ENCODE measurements at places on chromosomes 6 and 20.

DNA sequence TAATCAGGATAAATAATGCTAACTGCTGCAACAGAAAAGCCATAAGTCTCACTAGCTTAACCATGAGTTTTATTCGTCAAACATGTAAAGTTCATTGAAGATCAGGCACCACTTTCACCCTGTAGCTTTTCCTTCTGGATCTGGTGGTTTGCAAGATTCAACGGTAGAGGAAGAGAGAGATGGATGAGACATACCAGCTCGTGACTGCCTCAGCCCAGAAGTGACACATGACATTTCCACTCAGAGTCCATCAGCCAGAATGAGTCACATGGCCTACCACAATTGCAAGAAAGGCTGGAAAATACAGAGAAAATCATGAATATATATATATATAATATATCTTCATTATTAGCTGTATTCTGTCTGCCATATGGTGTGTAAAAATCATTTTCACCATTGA, 29.0 kb downstream of the SPTLC3 start:
- peak; percentile 6 for DNase-seq

GRCh38 chr6:11224252-11224965, 8.1 kb downstream of the NEDD9 start:
- no peak for DNase-seq

DNA sequence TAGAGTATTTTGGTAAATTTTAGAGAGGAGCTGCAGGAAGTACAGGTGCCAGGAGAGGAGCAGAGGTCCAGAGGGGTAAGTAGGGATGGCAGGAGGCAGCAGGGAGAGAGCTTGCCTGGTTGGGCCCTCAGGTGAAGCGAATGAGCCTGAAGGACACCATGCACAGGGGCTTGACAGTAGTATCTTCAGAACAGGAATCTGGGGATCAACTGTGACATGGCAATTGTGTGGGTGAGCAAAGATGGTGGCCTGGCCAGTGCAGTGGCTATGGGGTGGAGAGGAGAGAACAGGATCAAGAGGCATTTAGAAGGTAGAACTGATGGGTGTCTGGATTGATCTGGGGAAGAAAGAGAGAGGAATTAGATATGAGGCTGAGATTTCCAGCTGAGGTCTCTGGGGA, 68.7 kb upstream of the RNF24 start:
- DNase-seq: no peak

DNA sequence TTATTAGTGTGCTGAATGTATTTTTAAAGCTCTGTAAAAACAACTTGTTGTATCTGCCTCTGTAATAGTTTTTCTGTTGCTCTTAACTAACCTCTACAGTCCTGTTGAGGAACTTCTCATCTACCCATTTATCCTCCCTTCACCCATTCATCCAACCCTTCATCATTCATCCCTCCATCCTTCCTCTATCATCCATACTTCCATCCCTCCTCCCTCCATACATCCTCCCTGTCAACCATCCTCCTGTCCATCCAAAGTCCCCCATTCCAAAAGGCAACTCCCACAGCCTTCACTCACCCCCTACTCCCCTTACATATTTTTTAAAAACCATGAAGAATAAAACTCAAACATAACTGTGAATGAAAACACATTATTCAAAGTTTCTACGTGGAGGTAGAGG, 40.7 kb upstream of the SPDEF start:
- no peak for DNase-seq

DNA sequence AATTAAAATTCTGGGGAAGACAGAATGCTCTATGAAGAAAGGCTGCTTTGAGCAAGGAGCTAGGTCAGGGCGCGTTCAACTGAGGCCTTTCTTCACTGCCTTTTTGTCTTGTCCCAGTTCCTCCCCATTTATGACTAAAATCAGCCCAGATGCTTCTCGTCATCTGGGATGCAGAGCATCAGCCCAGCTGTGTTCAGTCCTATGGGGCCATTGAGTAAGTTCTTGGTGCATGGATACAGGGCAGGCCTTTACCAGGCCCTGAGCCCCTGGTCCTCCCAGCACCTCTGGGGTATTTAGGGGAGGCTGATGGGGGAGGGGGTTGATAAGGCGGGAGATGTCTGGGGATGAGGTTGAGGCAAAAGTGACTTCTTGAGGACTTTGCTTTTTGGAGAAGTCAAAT, 55.7 kb downstream of the PTPN1 start:
- no peak for DNase-seq

DNA sequence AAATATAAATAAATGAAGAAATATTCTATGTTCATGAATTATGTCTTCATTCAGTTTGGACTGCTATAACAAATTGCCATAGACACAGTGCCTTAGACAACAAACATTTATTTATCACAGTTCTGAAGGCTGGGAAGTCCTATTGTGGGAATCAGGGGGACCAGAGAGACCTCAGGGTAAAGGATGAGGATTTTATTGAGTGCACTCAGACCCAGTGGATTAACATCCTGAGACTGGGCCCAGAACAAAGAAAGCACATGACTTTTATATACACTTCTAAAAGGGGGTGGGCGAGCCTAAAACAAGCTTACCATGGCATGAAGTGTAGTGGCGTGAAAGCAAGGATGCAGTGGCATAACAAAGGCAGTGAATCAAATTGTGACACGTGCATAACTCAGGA, 26.9 kb upstream of the CBLN4 start:
- no peak for DNase-seq

DNA sequence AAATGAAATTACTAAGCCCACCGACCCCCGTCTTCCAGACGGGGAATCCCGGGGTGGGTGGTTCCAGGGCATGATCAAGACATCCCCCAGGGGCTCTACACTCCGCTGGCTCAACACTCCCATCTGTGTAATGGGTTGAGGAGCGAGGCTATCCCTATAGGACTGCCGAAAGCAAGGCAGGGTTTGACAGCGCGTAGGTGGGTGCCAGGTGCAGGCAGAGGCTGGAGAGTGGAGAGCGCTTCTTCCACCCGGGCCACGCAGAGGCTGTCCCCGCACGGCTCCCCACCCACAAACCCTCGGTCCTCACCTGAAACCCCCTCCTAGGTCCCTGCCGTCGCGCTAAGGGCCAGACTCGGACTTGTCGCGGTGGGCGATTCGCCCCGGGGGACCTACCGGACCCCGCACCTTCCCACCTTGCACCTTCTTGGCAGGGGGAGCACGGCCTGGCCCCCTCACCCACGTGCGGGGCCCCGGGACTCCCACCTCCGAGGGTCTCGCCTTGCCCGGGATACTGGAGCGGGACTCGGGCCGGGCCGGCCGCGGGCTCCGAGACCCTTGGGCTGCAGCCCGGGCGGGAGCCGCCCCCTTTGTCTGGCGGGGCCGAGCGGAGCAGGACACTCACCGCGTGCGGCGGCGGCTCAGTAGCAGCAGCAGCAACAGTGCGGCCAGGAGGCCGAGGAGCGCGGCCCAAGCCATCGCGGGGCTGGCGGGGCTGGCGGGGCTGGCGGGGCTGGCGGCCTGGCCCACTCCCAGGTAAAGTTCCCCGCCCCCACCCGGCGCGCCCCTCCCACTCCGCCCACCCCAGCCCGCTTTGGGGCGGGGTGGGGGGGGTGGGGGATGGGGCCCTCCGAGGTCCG, at the start of gene PTGIS:
Gene PTGIS, minus strand, starts transcription at position 717 of the 857 bp plus-strand sequence. Its CDS starts 21 bp downstream, at position 696.
- no peak for DNase-seq

DNA sequence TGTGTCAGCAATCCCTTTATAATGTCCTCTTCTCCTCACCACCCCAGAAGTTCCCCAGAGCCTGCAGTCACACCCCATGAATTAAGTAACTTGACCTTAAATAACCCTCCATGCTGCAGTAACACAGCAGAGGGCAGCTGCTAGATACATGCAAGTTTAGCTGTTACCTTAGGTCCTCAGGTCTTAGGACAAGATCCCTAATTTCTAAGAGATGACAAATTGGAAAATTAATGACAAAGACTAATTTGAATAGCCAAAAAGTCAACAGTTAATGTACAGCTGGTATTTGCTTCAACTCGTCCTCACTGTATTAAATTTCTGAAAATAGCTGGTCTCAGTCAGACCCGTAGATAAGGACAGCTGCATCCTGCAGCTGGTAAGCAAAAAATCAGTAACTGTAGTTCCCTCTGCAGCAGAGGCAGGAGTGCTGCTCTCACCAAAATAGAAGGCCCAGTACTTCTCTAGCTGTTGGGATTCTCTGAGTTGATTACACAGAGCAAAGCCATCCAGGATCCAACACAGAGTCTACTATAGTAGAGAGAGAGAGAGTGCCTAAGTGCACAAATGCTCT, 62.4 kb downstream of the TNFRSF21 start:
- peak; percentile 73 for DNase-seq

- no peak for DNase-seq
These were observed 90.9 kb upstream of the MLIP start for GRCh38 chr6:54020334-54020733.

DNA sequence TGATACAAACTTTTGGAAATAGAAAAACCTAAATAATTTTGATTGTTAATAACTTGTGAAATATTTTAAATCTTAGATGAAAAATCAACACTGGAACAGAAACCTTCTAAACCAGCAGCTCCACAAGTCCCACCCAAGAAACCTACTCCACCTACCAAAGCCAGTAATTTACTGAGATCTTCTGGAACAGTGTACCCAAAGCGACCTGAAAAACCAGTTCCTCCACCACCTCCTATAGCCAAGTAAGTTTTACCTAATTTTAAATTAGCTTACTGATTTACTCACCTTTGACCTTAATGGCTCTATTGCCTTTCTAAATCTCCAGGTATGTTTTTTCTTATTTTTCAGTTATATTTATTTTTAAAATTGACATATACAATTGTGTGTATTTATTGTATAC, 102.6 kb upstream of the ADGRF4 start:
- DNase-seq: no peak

DNA sequence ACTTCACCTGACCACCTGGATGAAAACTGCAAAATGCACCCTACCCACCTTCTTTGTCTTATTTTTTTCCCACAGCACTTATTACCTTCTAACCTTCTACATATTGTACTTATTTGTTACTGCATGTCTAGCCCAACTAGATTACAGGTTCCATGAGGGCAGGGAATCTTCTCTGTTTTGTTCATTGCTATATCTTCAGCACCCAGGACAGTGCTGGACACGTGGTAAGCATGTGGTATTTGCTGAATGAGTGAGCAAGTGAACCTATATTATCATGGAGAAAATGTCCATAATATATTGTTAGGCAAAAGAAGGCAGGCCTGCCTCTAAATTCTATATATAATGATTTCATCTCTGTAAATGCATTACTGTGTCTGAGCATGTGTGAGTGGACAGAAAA, 107.0 kb downstream of the TRERF1 start:
- DNase-seq: no peak

- DNase-seq: peak; percentile 57
These were observed 12.1 kb downstream of the LGSN start for GRCh38 chr6:63307581-63308246.

- peak; percentile 84 for DNase-seq
These were observed 39.1 kb upstream of the TBC1D22B start for GRCh38 chr6:37218511-37218910.

DNA sequence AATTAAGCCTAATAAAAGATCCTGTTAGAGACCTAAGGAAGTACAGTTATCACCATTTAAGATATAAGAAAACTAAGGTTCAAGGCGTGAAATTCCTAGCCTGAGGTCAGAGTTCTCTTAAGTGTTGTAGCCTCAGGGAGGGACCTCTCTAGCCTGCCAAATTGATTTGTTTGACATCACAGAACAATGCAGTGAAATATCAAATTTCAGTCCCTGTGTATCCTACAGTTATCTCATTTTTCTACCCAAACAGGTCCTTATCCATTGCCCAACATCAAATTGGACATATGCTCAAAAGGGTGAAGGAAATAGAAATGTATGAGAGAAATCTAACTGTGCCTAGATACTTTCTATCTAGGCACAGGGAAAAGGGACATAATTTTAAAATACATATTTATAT, 63.0 kb downstream of the NCOA7 start:
- no peak for DNase-seq

DNA sequence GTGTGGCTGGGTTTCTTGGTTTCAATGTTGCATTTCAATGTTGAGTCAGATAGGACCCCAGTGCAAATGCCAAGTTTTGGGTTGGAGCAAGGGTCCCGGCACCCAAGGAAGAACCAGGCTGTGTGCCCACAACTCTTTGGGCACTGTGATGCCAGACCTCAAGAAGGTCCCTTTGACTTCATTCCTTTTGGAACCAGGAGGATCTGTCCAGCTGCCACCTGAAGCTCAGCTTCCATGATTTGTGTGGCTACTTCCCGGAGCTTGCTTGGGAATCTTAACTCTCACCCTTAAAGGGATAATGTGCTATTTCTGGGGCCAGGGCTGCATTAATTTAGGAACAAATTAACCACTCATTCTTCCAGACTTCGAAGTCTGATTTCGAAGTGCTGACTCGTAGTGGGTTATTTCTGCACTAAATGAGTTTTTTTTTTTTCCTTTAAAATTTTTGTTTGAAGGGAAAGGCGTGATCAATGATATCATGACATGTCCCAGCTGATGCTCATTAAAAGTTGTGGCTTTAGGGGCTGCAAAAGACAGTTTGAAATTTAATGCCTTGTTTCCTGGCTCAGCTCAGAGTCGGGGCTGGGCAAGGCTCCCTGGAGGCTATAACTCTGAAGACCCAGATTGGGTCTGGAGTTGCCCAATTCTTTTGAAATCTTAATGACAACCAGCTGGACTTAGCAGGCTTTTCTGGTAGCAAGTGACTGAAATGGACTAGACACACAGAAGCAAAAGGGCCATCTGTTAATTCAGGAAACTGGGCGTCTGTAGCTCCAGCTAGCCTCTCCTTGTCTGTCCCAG, 24.0 kb upstream of the PHACTR3 start:
- DNase-seq: no peak

- DNase-seq: no peak
These were observed 72.5 kb downstream of the TNFRSF21 start for GRCh38 chr6:47237196-47237595.

DNA sequence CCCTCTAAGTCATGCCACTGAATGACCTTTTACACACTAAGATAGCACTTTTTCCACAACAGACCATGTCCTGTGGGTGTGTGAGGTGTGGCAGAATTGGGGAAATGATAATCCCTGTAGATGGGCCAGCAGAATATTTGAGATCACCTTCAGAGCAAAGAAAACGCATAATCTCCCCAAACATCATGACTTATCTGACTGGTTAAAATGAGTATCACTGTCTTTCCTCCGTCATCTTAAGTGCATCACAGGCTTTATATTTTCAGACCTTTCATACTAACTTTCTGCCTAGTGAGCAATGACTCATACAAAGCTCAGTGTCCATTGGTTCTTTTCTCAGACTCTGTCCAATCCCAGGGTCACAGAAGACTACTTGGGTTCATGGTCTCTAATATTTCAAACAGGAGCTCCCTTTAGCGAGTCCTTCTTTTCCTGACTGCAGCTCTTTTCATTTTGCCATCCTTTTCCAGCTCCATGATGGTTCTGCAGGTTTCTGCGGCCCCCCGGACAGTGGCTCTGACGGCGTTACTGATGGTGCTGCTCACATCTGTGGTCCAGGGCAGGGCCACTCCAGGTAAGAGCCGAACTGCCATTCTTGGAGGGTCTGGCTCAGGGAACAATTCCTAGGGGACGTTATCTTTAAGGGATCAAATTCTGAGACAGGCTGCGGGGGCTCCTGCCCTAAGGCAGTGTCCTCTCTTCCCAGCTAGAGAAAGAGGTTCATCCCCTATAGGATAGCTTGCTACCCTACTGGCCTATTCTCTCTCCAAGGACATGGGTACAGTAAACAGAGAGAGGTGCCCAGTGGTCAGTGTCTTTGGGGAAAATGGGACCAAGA, at the start of gene HLA-DPB1:
Gene HLA-DPB1, plus strand, starts transcription at position 423 of the 838 bp plus-strand sequence. Its CDS starts 52 bp downstream, at position 475.
- peak; percentile 89 for DNase-seq

- peak; percentile 51 for DNase-seq
These were observed 51.8 kb upstream of the SLCO4A1 start for GRCh38 chr20:62590309-62591121.

- DNase-seq: no peak
These were observed 23.7 kb upstream of the PSMF1 start for GRCh38 chr20:1094751-1095150.
